Cerebellar cortex (tissue), 1 donor: ENCODE measurements at places on chromosomes 11 and 22.

GRCh38 chr11:88288560-88288959, 49.0 kb downstream of the CTSC start:
- no peak for DNase-seq

DNA sequence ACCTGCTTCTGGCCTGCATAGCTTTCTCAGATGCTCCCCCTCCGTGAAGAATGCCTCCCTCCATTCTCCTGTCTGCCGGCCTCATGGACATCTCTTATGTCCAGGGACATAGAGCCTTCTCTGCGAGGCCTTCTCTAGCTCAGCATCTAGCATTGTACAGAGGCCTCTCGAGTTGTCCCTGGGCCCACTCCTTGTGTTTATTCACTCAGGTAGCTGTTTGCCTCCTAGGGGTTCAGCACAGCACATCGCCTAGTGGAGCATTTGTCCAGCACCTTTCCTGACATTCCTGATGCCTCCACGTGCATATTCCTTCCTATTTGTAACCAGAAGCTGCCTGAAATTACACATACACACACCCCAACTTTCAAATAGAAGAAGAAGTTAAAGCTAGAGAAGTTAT, 101.3 kb downstream of the TBC1D22A start:
- DNase-seq, result no peak

GRCh38 chr11:15969701-15970329, 386.5 kb downstream of the SOX6 start:
- no peak for DNase-seq

DNA sequence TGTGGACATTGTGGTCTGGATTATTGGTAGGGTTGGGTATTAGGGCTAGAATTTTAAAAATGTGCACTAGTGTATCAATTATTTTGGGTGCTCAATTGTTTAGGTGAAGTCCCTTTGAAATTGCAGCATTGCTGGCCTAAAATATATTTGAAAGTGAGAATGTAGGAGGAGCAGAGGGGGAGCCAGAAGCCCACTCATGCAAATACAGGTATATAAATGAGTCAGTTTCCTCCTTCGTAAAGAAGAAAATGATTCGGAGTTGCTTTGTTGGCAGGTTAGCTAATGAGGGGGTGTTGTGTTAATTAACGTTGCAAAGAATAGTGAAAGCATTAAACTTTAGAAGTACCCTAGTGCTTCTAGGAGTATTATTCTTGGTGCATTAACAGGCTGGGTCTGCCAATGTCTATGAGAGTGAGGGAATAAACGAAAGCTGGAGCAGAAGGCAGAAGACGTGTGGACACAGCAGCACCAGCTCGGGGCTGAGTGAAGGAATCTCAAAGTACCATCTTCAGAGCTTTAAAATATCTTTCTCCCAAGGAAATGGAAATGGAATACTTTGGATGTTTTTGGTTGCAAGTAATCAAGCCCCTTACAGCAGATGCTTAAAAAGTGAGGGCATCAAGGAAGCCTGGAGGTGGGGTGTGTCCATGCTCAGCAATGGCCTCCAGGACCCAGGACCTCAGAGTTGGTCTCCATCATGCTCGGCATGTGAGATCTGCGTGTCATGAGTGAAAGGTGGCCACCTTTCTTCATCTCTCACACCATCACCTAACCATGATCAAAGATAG, 522.9 kb downstream of the NTM start:
- no peak for DNase-seq

- DNase-seq, result no peak
Measured at GRCh38 chr11:117022526-117022925, 75.7 kb downstream of the SIK3 start.

- no peak for DNase-seq
Measured at GRCh38 chr11:46675288-46675851, 25.0 kb downstream of the ARHGAP1 start.

DNA sequence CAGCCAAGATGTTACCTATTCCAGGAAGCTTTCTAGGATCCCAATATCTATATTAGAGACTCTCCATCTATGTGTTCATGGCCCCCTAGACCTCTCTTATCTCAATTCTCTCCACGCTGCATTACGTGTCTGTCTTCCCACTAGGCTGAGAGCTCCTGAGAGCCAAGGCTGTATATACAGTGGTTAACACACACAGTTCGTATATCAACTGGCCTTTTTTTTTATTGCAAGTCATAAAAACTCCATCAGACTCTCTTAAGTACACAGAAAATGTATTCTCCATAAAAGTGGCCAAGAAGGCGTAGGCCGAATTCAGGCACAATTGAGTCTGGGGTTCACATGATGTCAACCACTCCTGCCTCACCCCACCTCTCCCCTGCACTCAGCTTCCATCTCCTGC, 115.9 kb downstream of the TRIM29 start:
- DNase-seq, result no peak

DNA sequence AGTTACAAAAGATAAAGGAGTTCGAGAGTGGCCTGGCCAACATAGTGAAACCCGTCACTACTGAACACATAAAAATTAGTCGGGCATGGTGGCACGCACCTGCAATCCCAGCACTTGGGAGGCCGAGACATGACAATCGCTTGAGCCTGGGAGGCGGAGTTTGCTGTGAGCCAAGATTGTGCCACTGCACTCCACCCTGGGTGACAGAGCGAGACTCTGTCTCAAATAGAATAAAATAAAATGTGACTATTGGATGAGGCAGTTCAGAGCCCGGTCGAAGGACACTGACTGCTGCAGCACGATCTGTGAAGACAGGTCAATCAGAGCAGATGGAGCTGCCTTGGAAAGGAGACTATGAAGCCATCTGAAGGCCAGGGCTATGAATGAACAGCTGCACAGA, 37.7 kb upstream of the ANO1 start:
- DNase-seq, result no peak
